ENCODE measurements at places on chromosomes 7 and 10.
A peak's percentile ranks its signal among the peaks of the same experiment; 100 is the strongest.

DNA sequence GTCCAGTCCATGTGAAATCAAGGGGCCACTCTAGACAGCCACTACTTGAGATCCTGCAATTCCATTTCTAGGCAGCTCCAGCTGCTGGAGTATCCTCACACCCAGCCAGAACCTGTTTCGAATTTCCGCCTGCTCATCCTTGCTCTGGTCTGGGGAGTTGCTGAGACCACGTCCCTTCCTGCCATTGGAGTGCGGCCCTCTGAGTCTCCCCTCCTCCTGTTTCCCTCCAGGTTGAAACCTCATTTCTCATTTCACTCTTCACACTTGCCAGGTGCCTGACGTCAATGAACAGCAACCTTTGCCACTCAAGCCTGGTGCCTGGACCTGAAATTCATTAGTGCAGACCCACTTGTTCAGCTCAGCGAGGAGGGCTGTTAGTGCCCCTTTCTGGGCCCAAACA is 307.5 kb upstream of the SHH start:
- no peak for DNase-seq

DNA sequence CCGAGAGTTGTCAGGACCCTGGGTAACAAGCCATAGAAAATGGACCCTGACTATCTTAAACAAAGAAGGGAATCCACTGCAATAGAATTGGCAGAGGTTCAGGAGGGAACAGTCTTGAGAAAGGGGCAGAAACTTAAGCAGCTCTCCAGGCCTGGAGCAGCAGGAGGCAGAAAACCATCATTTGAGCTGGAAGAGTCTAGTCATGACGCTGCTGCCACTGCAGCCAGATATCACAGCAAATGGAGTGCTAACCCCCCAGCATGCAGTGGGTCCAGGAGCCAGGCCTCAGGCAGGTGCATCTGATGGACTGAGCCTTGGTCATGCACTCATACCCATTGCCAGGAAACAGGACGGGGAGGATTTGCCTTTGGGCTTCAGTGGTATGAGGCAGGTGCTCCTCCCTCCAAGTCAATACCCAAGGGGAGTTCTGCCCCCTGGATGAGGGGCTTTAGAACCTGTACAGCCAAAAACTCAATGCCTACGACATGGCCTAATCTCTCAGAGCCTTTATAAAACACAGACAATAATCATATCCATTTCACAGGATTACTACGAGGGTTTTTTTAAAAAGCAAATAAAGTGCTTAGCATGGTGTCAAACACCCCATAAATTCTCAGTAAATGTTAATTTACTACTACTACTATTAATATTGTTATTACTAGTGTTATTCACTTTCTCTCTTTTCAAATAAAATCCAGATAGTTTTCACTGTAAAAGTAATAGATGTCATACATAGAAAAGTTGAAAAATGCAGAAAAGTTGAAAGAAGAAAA is 30.7 kb downstream of the DUSP5 start:
- DNase-seq, result no peak

DNA sequence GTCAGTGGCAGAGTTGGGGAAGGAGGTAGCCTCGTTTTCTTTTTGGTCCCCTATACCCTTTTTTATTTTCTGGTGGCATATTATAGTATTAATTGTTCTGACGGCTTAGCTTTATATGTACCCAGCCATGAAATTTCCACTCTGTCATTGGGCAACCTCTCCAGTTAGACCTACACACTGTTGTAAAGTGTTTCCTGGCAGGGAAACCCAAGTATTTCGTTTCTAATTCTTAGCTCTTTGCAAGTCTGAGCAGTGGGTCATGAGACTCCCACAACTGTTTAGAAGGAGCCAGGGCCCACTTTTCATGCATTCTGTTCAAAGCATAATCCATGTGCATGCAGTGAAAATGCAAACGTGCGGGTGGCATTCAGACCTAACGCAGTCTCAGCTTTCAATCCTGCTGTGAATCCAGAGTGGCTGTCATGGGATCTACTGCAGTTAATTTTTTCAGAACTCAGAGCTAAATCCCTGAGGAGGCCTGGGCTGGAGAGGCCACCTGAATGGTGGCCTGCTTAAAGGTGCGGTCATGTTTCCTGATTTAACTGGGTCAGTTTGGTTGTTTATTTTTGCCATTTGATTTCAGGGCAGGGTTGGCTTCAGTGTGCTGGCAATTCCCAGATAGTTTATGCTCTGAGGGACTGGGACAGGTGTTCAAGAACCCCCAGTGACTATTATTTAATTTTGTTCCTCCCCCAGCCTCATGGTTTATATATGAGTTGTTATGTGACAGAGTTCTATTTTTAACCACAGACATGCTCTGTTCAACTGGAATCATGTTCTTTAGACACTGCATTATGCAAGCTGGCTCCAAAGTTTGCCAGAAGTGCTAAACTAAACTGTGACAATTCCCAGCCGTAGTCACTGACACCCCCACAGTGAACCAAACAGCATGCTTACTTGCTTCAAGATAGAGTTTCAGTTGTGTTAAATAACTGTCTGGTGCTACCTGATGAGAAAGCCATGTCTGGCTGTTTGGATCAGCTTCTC is 27.4 kb upstream of the SYPL1 start:
- no peak for DNase-seq

GRCh38 chr7:159192725-159193453 is 48.2 kb upstream of the VIPR2 start:
- no peak for DNase-seq

GRCh38 chr10:97714401-97715258 is 1.1 kb downstream of the MARVELD1 start:
- DNase-seq, result peak; percentile 69

- no peak for DNase-seq
These were observed 59.9 kb downstream of the MAP3K8 start for GRCh38 chr10:30493609-30494530.

DNA sequence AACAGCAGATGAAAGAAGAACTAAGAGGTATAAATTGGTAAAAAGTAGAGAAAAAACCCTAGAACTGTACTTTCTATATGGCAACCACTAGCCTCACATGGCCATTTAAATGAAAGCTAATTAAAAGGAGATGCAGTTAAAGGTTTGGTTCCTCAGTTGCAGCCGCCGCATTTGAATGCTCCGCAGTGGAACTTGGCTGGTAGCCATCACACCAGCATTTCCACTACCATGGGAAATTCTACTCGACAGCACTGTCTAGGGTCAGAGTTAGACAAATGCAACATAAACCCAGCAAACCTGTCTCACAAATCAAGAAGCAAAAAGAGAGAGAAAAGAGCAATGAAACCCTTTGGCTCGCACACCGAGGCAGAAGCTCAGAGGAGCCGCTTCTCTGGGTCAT is 29.7 kb downstream of the VIPR2 start:
- no peak for DNase-seq

DNA sequence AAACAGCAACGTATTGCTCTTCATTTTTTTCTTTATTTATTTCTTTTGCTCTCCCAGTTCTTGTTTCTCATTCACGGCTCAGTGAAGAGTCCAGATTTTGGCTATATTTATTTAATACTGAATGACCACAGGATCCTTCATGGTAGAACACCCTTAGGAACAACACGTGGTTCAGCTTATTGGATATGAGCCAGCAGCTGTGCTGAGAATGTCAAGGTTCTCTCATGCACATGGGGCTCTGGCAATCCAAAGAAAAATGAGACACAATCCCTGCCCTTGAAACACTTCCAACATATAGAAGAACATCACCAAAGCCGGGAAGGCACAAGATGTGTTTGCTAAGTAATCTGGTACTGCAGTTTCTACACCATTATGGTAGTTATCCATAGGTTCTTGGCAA is 852.9 kb downstream of the SORCS1 start:
- DNase-seq, result no peak

DNA sequence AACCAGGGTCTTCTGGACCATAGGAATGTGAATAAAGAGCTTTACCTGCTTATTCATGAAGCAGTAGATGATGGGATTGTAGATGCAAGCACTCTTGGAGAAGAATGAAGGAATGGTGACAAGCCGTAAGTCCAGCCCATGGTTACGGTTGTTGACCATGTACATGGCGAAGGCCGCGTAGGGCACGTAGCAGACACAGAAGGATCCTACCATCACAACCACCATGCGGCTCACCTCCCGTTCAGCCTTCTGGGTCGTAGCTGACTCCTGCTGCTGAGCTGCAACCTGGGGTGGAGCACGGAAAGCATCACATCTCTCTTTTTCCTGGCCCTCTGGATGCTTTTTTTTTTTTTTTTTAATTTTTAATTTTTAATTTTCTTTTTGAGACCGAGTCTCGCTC is 2.0 kb downstream of the OPN1SW start:
- DNase-seq, result no peak

GRCh38 chr7:101940830-101941229 is 123.4 kb downstream of the CUX1 start:
- peak; percentile 84 for DNase-seq

- no peak for DNase-seq
These were observed 86.3 kb downstream of the TRRAP start for GRCh38 chr7:98964596-98964995.

DNA sequence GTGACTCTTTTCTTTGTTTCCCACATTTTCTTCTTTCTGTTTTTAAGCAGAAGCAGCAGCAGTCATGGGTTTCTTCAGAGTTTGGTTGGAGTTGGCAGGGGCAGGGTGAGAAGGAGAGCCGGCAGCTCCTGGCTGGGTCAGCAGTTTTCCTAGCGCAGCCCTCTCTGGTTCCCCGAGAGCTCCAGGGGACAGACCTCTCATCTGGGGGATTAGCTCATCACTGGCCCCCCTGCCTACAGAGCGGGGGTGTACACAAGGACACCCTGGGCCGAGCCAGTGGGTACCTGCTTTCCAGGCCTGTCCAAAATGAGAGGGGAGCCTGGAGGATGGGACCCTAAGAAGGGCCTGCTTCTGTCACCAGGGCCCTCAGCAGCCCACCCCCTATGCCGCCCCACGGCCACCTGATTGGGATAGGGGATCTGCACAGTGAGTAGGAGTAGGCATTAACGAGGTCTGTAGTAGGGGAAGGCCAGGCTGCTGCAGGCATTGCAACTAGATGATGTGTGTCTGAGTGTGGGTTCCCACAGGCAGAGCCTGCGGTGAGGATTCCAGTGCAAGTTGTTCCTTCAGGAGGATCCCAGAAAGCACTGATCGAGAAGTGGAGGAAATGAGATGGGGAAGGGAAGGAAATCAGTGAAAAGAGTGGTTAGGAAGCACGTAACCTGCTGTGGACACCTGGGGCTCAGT is 122.9 kb upstream of the PPIF start:
- DNase-seq, result no peak
